ENCODE measurements at places on chromosomes 3 and 15.

- peak; percentile 9 for DNase-seq
Observed at GRCh38 chr3:179410331-179410730, 40.9 kb downstream of the GNB4 start.

DNA sequence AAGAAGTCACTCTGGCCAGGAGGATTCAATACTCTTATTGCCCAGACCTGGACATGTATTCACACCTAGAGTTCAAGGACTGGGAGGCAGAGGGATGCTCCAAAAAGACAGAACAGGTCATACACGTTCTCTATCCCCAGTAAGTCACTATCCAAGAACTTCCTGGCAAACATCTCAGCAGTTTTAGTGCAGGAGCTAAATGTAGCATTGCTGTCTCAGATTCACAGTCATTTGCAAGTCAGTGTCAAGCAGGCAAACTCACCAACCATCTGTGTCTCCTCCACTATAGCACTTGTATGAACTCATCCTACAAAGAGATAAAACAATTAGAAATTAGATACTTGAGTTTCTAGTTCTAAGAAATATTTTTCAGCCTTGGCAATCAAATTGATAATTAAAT, 38.4 kb downstream of the ABHD17C start:
- no peak for DNase-seq

GRCh38 chr15:25464784-25465183, 26.0 kb upstream of the UBE3A start:
- DNase-seq, result no peak

DNA sequence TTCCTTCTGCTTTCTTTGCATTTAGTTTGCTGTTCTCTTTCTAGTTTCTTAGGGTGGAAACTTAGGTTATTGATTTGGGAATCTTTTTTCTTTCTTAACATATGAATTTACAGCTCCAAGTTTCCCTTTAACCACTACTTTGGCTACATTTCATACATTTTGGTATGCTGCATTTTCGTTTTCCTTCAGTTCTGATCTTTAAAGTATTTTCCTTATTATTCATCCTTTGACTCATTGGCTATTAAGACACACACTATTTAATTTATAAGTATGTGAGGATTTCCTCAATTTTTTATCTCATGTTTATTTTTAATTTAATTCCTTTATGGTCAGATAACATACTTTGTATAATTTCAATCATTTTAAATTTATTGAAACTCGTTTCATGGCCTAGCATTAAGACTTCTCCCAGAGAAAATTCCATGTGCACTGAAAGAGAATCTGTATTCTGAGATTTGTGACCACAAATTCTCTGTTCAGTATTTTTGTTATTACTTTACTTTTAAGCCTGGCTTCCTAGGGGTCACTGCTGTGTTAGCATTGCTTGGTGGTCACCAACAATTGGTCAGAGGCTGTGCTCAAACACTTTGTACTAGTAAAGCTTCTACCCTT, 87.7 kb downstream of the CFAP20DC start:
- DNase-seq, result no peak

GRCh38 chr3:135166266-135166825, 371.3 kb downstream of the EPHB1 start:
- DNase-seq, result no peak

DNA sequence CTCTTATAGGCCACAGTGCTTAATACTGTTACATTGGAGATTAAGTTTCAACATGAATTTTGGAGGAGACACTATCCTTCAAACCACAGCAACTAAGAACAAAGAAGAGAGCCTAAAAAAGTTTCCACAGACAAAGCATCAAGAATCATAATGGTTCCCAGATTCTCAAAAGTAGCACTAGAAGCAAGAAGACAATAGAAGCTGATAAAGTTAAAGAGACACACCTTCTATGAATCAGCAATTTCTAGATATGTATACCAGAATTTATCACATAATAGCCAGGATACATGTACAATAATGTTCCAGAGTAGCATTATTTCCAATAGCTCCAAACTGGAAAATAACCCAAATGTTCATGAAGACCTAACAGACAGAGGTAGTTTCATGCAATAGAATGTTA, 12.2 kb downstream of the NKIRAS1 start:
- no peak for DNase-seq

GRCh38 chr3:113548501-113548900, 16.1 kb downstream of the SIDT1 start:
- no peak for DNase-seq

DNA sequence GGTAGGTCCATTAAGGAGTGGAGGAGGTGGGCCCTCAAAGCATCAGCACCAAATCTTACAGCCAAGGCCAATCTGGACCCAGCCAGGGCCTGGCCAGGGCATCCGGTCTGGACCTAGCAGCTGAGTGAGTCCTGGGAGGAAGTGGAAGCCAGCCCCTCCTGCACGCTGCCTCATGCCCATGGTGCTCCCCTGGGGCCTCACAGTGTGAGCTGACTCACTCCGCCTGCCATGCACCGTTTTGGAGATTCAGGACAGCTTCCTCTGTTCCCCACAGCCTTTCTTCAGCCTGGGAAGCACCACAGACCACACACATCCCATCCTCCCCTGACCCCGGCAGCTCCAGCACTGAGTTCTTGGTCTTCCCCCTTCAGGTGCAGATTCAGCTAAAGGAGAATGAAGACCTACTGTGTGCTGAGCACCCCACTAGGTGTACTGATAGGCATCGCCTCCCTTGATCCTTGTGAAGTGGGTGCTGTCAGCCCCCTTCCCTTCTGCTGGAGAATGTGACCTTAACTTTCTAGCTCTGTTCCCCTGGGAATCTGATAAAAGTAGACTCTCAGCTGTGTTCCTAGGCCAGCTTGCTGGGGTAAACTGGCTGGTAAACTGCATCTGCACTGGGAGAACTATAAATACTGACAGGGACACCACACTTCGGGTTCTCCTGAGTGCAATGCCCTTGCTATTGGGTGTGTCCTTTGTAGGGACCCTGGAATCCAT, 36.8 kb upstream of the SEC13 start:
- DNase-seq, result peak; percentile 39

- peak; percentile 13 for DNase-seq
Observed at GRCh38 chr3:31157047-31157694, 262.7 kb upstream of the GADL1 start.

- no peak for DNase-seq
Observed at GRCh38 chr15:77738441-77739302, 106.0 kb upstream of the LINGO1 start.

DNA sequence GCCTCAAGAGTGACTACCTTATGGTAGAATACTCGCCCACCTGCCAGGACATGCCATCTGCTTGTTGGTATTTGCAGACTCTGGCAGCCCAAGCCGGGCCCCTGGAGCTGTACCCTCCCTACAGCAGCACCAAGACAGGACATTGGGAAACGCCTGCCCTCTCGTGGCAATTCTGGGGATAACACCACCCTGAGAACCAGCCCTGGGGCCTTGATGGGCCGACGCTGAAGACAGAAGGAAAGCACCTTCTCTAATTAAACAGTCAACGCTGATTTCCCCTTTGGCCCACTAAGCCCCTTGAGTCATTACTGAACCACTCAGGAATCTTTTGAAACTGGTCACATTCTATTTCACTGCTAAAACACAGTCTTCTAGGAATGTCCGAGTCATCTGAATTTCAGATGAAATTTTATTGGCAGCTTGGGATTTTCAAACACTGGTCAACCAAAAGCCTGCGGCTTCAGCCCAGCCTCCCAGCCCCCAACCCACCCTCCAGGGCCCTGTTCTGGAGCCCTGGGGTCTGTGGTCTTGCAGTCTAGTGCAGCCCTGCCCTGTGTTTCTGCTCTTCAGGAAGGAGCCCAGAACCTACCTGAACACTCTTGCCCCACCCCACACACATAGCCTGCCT, 91.3 kb downstream of the TMEM266 start:
- peak; percentile 51 for DNase-seq

GRCh38 chr3:48015431-48016180, 610 bp downstream of the MAP4 start:
- peak; percentile 70 for DNase-seq

DNA sequence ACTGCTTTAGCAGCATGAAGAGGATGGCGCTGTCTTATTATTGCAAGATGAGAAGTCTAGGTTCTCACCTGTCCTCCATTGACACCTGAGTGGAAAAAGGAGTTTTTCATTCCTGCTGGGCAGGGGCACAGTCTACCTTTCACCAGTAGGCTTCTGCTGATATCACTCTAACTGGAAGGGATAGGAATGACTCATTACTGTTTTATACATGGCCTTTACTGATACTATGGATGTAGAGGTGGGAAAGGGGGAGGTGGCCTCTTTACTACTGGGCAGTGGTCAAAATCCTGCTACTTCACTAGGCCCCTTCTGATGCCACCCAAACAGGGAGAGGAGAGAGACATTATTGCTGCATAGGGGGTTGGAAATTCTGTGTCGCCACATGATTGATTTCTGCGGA, 97.8 kb downstream of the BBX start:
- no peak for DNase-seq

DNA sequence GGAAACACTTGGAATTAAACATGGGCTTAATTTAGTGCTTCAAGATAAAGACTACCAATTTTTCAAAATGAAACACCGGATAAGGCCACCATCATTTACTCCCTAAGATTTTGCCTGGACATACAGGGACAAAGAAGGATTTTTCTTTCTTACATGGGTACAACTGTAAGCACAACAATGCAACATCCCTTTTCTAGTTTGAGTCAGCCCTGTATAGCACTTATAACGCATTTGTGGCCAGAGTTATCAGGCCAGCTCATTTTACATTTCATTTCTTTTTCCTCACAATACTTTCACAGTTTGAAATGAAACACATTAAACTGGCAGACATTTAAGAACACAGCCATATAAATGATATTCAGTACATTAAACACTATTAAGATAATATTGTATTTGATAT, 9.8 kb upstream of the SUCNR1 start:
- DNase-seq, result no peak

DNA sequence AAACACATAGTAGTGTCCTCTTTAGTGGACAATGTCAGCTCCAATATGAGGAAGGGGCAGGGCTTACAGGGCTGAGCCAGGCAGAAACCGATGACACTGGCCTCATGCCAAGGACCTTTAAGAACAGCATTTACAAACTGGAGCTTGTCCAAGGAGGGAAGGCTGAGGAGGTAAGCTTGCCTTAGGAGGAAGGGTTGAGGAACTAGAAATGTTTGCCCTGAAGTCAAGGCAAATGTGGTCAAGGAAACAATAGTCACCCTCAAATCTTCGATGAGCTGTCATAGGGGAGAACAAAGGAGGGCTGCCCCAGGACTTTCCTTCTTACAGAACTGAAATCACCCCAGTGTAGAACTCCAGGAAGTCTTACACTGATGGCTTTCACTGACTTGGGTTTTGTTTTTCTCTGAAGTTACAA, 136.4 kb downstream of the LIPC start:
- peak; percentile 68 for DNase-seq

DNA sequence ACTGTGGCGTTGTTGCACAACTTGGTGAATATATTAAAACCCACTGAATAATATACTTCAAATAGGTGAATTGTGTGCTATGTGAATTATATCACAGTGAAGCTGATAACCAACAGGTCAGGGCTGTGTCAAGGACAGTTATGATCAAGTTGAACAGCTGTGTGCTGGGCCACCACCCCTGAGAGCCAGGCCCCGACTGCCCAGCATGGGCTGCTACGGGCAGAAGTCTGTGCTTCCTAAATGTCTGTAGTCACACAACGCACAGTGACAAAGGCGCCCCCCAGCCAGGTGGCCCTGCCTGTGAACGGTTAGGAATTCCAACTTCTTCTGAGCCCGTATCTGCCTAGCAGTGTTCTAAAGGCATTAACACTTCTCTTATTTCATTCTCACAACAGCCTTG, 32.8 kb downstream of the TKT start:
- no peak for DNase-seq

DNA sequence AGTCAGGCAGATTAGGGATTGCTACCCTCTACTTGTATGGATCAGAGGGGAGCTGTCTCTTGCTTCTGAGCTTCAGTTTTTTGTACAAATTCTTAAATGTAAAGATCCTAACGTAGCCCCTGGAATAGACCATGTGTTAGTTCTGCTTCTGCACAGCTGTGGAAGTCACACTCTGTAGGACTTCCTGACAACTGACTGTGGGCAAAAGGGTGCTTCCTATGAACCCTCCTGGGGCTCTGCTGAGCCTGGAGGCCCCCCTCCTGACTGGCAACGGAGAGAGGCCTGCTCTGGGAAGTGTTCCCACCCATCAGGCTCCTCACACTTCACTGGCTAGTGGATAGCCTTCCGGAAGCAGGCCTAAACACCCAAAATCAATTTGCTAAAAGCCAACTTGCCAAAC, 131.0 kb downstream of the RPLP1 start:
- no peak for DNase-seq

Measured in inflammatory macrophage treated with lipopolysaccharide for 1 hour (primary cell).